Nephron progenitor cell (in vitro differentiated cells): ENCODE measurements at places on chromosomes 2 and 18.

DNA sequence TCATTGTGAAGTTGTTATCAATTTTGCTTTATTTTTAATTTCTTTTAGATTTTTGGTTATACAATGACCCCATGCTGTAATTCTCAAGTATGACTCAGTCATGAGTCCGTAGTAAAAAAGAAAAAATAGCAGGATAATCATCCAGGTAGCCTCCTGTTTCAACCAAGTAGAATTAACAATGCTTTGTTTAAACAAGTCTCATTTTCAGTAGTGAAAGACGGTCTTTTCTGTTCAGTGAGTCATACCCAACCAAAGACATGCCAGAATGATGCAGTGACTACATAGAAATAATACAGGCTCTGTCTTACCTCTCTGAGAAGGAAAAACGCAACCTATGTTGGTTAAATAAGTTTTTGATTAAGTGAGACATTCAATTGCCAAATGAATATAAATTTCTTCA is 67.8 kb upstream of the DSC1 start:
- H3K27ac ChIP-seq: no peak overlapping the region
- H3K4me1 ChIP-seq: peaks cover 51% of the 10 kb centered on the region
- peaks cover 4% of the 10 kb centered on the region for H3K36me3 ChIP-seq
- H3K27me3 ChIP-seq: no peaks in the 10 kb centered on the region
- H3K4me3 ChIP-seq: no peak overlapping the region

- no peak overlapping the region for H3K4me3 ChIP-seq
- no peak for DNase-seq
- H3K27me3 ChIP-seq: no peaks in the 10 kb centered on the region
- H3K4me1 ChIP-seq: no peaks in the 10 kb centered on the region
- H3K27ac ChIP-seq: no peak overlapping the region
Observed at GRCh38 chr2:208978946-208979345, 444.9 kb upstream of the MAP2 start.

DNA sequence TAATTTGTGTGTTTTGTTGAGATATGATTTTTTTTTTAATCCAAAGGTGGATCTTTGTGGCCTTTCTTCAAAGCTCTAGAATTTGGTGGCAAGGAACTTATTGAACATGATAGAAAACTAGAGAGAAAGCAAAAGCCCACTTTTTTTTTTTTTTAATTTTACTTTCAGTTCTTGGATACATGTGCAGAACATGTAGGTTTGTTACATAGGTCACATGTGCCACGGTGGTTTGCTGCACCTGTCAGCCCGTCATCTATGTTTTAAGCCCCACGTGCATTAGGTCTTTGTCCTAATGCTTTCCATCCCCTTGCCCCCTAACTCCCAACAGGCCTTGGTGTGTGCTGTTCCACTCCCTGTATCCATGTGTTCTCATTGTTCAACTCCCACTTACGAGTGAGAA is 135.9 kb downstream of the RHBDD1 start:
- no peak for DNase-seq
- H3K4me3 ChIP-seq: no peak overlapping the region
- peaks cover 16% of the 10 kb centered on the region for H3K36me3 ChIP-seq
- H3K4me1 ChIP-seq: peaks cover 7% of the 10 kb centered on the region

DNA sequence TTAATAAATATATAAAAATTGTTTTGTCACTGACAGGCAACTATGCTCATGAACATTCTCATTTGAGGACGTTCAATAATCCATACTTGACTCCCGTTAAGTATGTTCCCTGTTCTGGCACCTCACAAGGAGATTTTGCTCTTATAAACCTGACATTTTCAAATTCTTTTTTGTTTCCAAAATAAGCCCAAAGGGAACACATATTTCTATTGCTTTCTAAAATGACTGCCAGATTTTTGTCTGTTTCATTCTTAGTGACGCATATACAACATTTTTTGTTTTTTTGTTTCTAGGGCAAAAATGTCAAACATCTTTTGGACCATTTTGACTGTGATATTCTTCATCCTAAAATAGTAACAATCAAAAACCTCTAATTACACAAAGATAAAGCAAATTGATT is 50.5 kb downstream of the CYTIP start:
- H3K4me1 ChIP-seq: no peaks in the 10 kb centered on the region
- no peak overlapping the region for H3K4me3 ChIP-seq
- no peaks in the 10 kb centered on the region for H3K27me3 ChIP-seq
- DNase-seq: no peak
- H3K27ac ChIP-seq: no peak overlapping the region

DNA sequence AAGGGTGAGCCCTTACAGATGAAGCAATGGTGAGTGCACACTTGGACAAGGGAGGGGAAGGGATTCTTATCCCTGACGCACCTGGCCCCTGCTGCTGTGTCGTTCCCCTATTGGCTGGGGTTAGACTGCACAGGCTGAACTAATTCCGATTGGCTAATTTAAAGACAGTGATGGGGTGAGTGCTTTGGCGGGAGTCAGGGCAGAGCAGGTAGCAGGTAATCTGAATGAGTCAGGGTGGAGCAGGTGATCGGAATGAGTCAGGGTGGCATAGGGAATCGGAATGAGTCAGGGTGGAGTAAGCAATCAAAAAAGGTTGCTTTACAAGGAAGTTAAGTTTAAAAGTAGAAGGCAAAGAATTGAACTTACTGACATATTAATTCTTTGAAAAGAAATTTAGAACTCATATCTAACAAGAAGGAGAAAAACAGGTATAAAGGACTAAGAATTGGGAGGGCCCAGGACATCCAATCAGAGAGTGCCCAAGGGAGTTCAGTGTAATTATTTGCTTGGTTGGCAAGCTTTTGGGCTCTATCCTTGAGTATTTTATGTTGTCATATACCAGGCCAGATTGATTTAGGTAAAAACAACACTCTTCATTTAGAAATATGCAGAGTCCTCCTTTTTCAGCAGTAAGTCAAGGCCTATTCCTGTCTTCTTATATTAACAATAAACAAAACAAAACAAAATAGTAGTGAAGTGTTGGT is 52.3 kb upstream of the RALBP1 start:
- DNase-seq: no peak
- H3K27me3 ChIP-seq: no peaks in the 10 kb centered on the region
- no peak overlapping the region for H3K4me3 ChIP-seq
- no peaks in the 10 kb centered on the region for H3K36me3 ChIP-seq
- peaks cover 22% of the 10 kb centered on the region for H3K4me1 ChIP-seq

GRCh38 chr18:34848156-34848555 is 138.1 kb downstream of the DTNA start:
- no peak overlapping the region for H3K4me3 ChIP-seq
- DNase-seq: no peak
- peaks cover 12% of the 10 kb centered on the region for H3K36me3 ChIP-seq

DNA sequence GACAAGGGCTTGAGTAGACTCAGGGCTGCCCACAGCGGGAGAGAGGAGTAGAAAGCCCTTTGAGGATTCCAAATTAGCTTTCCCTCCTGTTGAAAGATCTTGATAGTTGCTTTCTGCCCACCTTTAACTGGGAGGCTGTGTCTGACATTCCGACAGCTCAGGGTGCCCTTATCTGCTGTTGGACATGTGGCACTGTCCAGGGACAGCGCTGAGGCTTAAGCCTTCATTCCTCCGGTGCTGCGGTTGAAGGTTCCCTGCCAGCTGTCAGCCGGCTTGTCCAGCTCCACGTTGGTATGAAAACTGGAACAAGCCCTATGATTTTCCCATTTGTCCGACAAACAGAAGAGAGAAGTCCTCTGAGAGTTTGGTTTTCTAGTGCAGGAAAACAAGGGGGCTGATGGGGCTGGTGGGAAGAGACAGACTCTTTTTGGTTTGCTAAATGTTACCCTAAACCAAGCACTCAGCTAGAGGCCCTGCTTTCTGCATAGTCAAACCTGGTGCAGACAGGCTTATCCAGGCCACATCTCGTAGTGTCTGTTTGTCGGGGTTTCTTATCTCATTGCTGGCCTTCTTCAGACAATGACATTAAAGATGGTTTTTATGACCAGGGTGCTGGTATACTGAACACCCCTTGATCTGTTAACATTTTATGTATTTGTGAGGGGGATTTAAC is 24.5 kb downstream of the GREB1 start:
- no peak overlapping the region for H3K4me3 ChIP-seq
- peaks cover 8% of the 10 kb centered on the region for H3K36me3 ChIP-seq
- no peak for DNase-seq
- peaks cover 71% of the 10 kb centered on the region for H3K4me1 ChIP-seq
- H3K27me3 ChIP-seq: no peaks in the 10 kb centered on the region
- no peak overlapping the region for H3K27ac ChIP-seq

- peaks cover 38% of the 10 kb centered on the region for H3K27me3 ChIP-seq
- DNase-seq: no peak
- H3K4me1 ChIP-seq: peaks cover 5% of the 10 kb centered on the region
Observed at GRCh38 chr2:218430721-218431120, 11.8 kb downstream of the VIL1 start.

DNA sequence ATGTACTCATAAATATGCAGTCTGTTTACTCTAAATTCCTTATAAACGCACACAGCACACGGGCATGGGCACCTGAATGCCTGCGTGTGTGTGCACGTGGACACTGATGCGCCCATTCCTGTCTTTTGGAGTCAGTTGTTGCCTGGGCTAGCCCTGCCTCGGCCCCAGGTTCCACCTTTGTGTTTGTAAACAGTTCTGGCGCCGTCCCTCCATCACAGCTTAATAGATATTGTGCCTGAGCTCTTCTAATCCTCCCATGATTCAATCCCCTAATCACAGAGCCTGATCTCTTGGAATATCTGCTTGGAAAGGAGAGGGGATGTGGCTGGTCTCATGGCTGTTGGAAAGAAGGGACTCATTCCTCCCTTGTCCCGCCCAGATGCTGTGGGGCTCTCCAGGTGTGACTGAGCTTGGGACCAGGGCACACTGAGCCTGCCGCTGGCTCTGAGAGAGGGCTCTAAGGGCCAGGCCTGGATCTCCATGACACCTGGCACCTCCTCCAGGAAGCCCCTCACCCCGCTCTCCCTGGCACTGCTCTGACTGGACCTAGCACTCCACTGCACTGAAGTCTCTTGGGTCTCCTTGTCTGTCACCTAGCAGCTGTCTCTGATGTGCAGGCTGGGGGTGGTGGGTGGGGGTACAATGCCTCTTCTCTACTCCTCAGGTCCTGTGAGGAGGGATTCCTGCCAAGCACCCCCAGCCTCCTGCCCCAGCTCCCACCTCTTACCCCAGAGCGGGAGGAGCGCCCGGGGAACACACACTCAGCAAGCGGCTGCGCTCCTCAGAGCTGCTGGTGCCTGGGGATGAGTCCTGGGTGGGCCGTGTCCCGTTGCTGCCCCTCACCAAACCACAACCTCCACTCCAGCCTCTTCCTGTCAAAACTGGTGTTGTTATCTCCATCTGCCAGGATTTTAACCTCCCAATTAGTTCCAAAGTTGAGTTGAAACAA is 181.3 kb downstream of the INHBB start:
- H3K27ac ChIP-seq: no peak overlapping the region
- H3K27me3 ChIP-seq: peaks cover 89% of the 10 kb centered on the region
- H3K4me3 ChIP-seq: no peak overlapping the region
- H3K4me1 ChIP-seq: peaks cover 17% of the 10 kb centered on the region
- DNase-seq: no peak
- no peaks in the 10 kb centered on the region for H3K36me3 ChIP-seq

GRCh38 chr18:74264303-74265020 is 27.3 kb downstream of the CYB5A start:
- H3K27ac ChIP-seq: no peak overlapping the region
- no peak for DNase-seq
- peaks cover 2% of the 10 kb centered on the region for H3K27me3 ChIP-seq
- no peak overlapping the region for H3K4me3 ChIP-seq
- H3K36me3 ChIP-seq: peaks cover 24% of the 10 kb centered on the region
- H3K4me1 ChIP-seq: peaks cover 41% of the 10 kb centered on the region
